ENCODE measurements at places on chromosomes 4 and X.

GRCh38 chr4:67922697-67923096 lies 38.9 kb upstream of the TMPRSS11D start:
- no peak for DNase-seq

DNA sequence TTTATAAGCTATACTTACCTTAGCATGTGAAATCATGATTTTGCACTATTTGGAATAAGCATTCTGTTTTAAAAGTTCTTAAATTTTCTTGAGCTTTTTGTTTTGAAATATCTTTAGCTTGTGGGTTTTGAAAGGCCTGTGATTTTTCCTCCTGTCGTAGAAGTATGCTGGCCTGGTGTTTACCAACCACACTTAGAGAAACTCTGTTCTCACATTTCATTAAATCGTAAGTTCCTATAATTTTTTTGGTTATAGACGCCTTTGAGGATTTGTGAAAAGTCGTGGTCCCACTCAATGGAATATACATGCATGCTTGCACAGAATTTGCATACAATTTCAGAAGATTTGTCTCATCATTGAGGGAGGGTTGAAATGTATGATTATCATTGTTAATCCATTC lies 63.6 kb downstream of the PDLIM5 start:
- DNase-seq = no peak

GRCh38 chr4:29566371-29566770 lies 1153.8 kb upstream of the PCDH7 start:
- no peak for DNase-seq

GRCh38 chrX:4668802-4669536 lies 955.5 kb upstream of the PRKX start:
- DNase-seq = no peak

DNA sequence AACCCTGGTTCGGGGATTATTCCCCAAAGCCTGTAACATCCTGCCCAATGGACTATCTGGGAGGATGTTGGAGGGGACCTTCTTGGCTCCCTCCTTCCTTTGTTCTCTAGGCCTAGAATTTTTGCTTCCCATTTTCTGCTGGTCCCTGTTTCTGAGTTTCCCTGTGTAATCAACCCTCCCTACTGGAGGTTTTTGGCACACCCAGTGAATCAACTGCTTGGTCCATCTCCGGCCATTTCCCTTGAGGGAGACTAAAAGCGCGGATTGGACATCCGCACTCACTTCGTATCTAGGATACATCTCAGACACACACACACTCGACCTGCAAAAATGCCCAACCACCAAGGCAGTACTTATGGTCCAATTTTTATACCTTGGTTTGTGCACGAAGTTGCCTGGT lies 108.2 kb upstream of the MAGEE2 start:
- DNase-seq = no peak

- DNase-seq = no peak
Measured at GRCh38 chr4:182738283-182739047, 178.7 kb downstream of the DCTD start.

- DNase-seq = no peak
Measured at GRCh38 chr4:42262701-42263490, 110.4 kb upstream of the BEND4 start.

DNA sequence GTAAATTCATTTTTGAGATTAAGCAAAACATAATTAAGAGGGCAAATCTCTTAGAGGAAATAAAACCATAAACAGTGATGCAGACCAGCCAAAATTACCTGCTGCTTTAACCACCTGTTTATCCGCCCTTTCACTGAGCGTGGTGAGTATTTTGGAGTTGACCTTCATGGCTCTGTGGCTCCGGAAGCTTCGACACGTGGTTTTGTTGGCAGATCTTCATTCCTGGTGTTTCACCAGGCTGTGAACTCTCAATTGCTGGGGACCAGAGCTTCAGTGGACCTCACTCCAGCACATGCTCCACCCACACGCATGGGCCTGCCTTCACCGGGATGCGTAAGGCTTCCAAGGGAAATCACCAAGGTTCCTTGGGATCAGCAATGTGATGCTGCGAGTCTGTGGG lies 83.8 kb downstream of the FHDC1 start:
- no peak for DNase-seq

DNA sequence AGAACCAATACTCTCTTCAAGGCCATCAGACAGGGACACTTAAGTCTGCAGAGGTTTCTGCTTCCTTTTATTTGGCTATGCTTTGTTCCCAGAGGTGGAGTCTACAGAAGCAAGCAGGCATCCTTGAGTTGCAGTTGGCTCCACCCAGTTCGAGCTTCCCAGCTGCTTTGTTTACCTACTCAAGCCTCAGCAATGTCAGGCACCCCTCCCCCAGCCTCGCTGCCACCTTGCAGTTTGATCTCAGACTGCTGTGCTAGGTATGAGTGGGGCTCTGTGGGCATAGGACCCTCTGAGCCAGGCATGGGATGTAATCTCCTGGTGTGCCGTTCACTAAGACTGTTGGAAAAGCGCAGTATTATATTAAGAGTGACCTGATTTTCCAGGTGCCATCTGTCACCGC lies 12.6 kb upstream of the UGT2B15 start:
- no peak for DNase-seq

GRCh38 chrX:47145395-47146120 lies 537 bp downstream of the RBM10 start:
- DNase-seq = no peak

Data from right forelimb (tissue), 1 donor.